ENCODE measurements at places on chromosomes 12 and 14. TPM values are rescaled to one million over a fixed set of nuclear protein-coding genes. Genes with fewer than 3 reads are reported as not detected.

Gene RNASE1
- 8.6 TPM for total RNA-seq

- ATAC-seq, result no peak
These were observed 373.5 kb upstream of the OR4E1 start for GRCh38 chr14:22047115-22047514.

- ATAC-seq, result no peak
These were observed 36.5 kb downstream of the WIF1 start for GRCh38 chr12:65084579-65084978.

Gene RHEBL1
- 0.44 TPM for total RNA-seq

Gene CDKN3
- 17.7 TPM for total RNA-seq

DNA sequence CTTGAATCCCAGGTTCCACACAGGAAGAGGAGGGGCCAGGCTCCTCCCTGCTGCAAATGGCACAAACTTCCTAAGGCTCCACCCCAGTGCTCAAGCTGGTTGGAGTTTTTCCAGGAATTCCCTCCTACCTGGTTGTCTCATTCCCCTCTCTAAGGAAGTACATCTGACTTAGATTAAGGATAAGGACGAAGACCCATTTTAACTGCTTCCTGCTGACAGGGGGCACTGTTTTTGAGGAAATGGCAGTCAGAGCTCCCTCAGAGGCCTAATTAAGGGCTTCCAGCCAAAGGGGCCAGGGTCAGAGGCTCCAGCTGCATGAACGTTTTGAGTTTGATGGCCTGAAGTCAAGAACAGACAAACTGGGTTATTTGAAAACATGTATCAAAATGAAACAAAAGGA lies 1084.7 kb downstream of the SLC6A15 start:
- ATAC-seq, result no peak

Gene GPR84
- total RNA-seq, result 0.16 TPM

GRCh38 chr14:57319636-57320192 lies 50.9 kb downstream of the AP5M1 start:
- no peak for ATAC-seq

Gene TEX22
- 2.0 TPM for total RNA-seq

Gene AHNAK2
- 184 TPM for total RNA-seq

- ATAC-seq, result peak; percentile 72
These were observed 845 bp upstream of the RARG start for GRCh38 chr12:53232646-53233461.

Gene CLEC6A
- total RNA-seq, result not detected

GRCh38 chr14:98114946-98115345 lies 1157.1 kb downstream of the BCL11B start:
- no peak for ATAC-seq

Gene SLC38A2
- 245 TPM for total RNA-seq

Data from esophagus mucosa (tissue), 1 donor.